ENCODE measurements at places on chromosomes 7 and 10.

DNA sequence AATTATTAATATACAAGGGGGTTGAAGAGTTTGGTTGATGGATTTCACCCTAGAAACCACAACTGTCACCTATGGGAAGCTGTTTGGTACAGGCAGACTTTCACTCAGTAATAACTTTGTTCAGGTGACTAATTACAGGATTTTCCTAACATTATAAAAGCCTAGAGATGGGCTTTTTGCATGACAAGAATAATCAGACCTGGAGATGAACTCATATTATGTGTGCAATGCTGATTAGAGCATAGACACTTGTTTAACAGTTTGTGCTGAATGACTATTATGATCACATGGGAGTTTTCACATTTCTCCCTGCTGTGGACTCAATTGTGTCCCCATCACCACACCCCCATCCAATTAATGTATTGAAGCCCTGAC is 90.2 kb upstream of the STEAP4 start:
- DNase-seq, result no peak

DNA sequence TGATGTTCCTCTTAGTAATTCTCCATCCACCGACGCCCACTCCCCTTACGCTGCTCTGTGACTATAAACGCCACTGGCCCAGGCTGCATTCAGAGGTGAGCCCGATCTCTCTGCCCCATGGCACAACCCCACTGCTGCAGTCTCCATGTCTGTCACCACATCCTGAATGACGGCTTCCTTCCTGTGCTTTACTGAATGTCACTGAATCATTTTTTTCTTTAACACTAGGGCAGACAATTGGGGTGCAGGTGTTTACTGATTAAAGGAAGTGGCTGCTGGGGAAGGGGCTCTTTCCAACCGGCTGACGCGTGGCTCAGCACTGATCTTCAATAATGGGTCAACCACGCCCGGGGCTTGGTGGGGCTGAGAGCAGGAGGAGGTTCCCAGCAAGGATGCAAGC is 208.3 kb downstream of the USP6NL start:
- DNase-seq, result no peak

DNA sequence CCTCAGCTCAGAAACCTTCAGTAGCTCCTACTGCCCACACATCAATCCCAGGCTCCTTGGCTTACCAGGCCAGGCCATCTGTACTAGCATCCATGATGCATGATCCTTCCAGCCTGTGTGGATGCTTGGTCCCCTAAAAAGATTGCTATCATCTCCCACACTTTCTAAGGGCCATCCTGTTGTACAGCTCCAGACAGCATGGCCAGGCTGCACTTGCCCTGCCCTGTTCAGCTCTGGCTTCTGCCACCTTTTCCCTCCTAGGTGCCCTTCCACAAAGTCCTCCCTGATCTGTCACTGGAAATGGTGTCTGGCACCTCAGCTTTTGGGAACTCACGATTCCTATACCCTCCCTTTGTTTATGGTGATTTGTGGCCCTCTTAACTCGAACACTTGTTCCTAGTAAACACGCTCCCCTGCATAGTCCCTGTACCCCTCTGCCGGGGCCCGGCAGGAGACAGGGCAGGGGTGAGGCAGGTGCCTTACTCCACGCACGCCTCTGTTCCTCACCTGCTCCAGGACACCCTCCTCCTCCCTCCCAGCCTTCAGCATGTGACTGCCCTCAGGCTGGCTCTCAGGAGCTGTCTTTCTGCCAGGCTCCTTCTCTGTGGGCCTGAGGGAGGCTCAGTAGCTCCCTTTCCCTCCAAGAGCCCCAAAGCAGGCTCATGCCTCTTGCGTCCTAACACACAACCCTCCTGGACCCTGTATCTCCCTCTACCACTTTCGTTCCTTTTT is 71.8 kb downstream of the CDH23 start:
- no peak for DNase-seq

- no peak for DNase-seq
Measured at GRCh38 chr10:3420527-3421469, 248.2 kb upstream of the PITRM1 start.

DNA sequence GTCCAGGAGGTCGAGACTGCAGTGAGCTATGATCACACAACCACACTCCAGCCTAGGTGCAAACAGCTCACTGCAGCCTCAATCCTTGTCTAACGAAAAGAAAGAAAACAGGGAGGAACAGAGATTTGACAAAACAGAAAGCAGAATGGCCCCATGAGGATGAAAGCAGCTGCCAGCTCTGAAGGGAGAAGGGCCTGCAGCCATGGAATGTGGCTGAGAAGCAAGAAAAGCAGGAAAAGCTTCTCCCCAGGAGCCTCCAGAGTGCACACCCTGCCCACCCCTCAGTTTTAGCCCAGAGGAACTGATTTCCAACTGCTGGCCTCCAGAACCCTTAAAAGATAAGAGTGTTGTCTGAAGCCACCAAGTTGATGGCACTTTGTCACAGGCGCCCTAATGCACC is 13.0 kb downstream of the ESYT2 start:
- DNase-seq, result no peak
